ENCODE measurements at places on chromosomes 5 and 9.

GRCh38 chr5:80925931-80926330 is 34.2 kb upstream of the RASGRF2 start:
- no peak for DNase-seq

- DNase-seq, result no peak
These were observed 97.8 kb upstream of the KLF4 start for GRCh38 chr9:107587191-107587963.

DNA sequence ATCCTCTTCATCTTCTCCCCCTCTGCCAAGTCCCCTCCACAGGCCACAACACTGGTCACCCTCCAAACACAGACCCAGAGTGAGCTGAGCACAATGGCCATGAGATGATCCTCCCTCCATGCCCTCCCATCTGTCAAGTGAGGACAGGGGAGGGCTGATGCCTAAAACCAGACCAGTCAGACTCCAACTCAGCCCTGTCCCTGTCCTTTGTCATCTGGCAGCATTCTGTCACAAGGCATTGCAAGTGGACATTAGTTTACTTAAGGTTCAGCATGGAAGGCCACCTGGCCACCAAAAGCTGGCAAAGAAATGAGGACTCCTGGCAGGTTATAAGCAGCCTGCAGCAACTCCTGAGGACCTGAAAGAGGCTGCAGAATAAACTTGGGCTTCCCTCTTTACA is 136.2 kb upstream of the SLC30A5 start:
- DNase-seq, result no peak

DNA sequence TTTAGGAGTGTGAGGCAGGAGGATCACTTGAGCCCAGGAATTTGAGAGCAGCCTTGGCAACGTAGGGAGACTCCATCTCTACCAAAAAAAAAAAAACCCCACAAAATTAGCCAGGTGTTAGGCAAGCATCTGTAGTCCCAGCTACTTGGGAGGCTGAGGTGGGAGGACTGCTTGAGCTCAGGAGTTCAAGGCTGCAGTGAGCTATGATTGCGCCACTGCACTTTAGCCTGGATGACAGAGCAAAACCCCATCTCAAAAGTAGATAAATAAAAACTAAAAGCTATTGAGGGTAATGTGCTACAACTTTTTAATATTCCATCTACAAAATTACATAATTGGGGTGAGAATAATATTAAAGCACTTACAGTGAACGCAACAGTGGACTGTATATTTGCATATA is 5.9 kb downstream of the BDP1 start:
- no peak for DNase-seq

DNA sequence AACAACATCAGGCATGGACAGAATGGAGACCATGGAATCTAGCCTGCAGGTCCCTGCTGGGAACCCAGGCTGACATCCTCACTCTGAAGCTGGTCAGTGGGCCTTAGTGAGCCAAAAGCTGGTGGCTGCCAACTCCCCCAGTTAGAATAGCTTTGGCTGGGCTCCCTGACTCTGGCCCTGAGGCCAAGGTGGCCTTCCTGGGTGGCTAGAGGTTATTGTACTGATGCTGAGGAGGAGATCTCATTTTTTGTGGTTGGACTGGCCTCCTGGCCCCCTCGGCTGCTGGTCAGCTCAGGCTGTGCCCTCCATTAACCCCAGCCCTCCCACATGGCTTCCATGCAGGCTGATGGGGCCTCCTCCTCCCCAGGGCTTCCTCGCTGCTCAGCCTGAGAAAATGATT is 101.2 kb upstream of the PANK3 start:
- no peak for DNase-seq

GRCh38 chr5:1279443-1280151 is 15.3 kb downstream of the TERT start:
- no peak for DNase-seq

- no peak for DNase-seq
These were observed 24.6 kb downstream of the TJP2 start for GRCh38 chr9:69198521-69199220.

- DNase-seq, result no peak
These were observed 57.3 kb downstream of the DAPK1 start for GRCh38 chr9:87554976-87555375.

DNA sequence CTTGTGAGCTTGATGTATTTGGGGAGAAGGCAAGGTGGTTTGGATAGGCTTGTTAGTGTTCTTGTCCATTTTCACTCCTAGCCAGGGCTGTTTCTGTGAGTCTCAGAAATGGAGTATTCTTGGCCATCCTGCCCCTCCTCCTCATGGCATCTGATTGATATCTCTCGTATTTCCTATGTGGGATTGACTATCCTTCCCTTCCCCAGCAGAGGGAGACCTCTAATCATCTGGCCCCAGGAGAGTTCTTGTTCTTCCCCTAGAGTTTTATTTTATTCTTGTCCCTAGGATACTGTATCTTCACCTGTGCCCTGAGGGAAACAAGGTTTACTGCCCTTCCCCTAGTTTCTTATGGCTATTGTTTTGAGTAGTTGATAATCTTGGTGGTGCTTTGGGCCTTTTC is 114.4 kb downstream of the VPS13A start:
- no peak for DNase-seq

DNA sequence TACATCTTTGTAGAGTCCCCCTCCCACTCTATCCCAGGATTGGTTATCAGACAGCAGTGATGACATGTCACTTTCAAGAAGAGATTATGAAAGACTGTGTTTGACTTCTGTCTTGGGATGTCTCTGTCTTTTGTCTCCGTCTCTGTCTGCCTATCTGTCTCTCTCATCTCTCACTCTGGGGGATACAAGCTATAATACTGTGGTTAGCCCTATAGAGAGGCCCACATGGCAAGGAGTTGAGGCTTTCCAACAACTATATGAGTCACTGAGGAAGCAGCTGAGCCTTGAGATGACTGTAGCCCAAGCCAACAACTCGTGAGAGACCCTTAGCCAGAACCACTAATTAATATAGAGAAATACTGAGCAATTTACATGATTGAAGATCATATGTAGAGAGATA is 284.8 kb downstream of the PDE4D start:
- no peak for DNase-seq

- no peak for DNase-seq
These were observed 51.7 kb upstream of the KCNMB1 start for GRCh38 chr5:170440771-170441392.

- no peak for DNase-seq
These were observed 165.5 kb downstream of the SYK start for GRCh38 chr9:90967145-90967538.

DNA sequence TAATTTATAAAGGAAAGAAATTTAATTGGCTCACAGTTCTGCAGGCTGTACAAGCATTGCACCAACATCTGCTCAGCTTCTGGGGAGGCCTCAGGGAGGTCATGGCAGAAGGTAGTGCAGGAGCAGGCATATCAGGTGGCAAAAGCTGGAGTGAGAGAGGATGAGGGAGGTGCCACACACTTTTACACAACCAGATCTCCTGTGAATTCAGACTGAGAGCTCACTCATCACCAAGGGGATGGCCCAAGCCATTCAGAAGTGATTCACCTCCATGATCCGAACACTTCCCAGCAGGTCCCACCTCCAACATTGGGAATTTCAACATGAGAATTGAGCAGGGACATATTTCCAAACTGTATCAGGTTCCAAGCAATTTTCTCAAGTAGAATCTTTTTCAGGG is 84.7 kb upstream of the BRINP1 start:
- no peak for DNase-seq

- no peak for DNase-seq
These were observed 448.4 kb downstream of the BNC2 start for GRCh38 chr9:16422114-16422513.
